ENCODE measurements at places on chromosomes 5 and 9.

DNA sequence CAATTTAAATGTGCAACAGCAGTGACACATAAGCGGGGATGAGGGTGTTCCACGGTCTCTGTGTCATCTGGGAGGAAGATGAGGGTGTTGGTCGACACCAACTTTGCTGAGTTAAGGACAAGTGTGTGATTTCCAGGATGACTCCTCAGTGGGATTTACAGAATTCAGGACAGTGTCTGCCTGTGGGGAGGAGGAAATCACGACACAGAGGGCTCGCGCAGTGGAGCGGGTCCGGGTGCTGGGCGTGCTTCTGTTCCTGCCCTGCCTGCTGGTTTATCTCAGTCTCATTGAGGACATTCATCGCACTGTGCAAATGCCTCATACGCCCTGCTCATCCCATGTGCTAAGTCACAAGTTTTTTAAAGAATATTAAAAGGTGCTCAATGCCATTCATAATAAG lies 73.7 kb upstream of the ADAMTS2 start:
- no peak for DNase-seq

- no peak for DNase-seq
Observed at GRCh38 chr5:145848854-145849253, 13.7 kb upstream of the PRELID2 start.

DNA sequence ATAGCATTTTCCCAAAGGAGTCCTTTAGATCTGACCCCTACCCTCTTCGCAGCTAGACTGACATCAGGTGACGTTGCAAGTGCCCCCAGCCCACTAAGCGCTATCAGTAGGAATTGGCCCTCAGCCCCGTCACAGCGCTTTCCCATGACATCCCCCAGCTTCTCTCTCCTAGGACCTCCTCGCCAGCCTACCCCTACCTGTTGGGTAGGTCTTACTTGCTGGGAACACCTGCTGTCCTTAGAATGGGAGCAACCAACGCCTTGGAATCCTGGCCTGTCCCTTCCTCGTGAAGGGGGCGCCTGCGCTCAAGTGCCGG lies 584 bp upstream of the PIP5K1B start:
- DNase-seq, result no peak

- DNase-seq, result no peak
Observed at GRCh38 chr9:113707953-113708695, 168.0 kb upstream of the ZNF618 start.

- DNase-seq, result no peak
Observed at GRCh38 chr9:21141427-21141882, at the start of gene IFNW1. Gene IFNW1 (minus strand): TSS chr9:21141832. CDS start chr9:21141570, 262 bp downstream.

- DNase-seq, result peak; percentile 67
Observed at GRCh38 chr5:151906246-151906645, 18.4 kb downstream of the GLRA1 start.

GRCh38 chr9:6959270-6960000 lies 201.7 kb downstream of the KDM4C start:
- no peak for DNase-seq

GRCh38 chr5:74070766-74071165 lies 444.8 kb downstream of the ARHGEF28 start:
- no peak for DNase-seq

DNA sequence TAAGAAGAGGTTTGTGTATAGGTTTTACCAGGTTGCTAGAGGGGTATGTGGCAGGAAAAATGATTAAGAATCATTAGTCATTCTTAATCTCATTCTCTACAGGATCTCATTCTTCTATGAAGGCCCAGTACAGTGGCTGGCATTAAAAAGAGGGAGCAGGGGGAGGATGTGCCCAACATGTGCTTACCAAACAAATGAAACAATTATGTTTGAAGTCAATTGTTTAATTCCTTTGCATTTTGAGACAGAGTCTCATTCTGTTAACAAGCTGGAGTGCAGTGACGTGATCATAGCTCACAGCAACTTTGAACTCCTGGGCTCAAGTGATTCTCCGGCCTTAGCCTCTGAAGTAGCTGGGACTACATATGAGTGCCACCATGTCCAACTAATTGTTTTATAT lies 23.0 kb downstream of the FNIP1 start:
- no peak for DNase-seq

DNA sequence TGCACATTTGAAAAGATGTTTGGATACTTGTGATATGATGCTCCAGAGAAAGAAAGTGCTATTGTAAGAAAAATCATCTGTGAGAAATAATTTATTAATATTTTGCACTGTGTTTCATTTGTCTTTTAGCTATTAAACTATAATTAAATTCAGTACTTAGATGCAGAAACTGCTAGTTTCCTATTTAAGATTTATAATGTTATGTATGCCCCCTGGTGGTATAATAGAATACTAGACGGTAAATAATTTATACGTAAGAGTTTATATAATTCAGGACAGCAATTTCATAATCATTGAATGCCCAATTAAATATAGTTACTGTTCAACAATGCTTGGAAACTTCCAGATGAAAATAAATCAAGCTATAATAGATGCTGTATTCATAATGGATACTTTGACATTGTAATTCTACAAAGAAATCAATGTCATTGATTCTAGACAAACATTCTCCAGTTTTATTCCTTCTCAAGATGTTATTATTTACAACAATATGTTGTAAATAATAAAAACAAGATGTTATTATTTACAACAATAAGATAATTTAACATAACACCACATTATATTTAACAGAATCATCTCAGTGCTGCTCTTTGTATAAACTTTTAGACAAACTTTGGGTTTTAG lies 101.0 kb downstream of the TMEM232 start:
- no peak for DNase-seq

GRCh38 chr5:173498739-173499470 lies 117.5 kb downstream of the BOD1 start:
- no peak for DNase-seq

GRCh38 chr5:37090781-37091180 lies 158.4 kb downstream of the CPLANE1 start:
- no peak for DNase-seq

GRCh38 chr5:37355161-37355560 lies 15.7 kb downstream of the NUP155 start:
- DNase-seq, result no peak

GRCh38 chr9:120258096-120258495 lies 321.9 kb downstream of the CDK5RAP2 start:
- no peak for DNase-seq

DNA sequence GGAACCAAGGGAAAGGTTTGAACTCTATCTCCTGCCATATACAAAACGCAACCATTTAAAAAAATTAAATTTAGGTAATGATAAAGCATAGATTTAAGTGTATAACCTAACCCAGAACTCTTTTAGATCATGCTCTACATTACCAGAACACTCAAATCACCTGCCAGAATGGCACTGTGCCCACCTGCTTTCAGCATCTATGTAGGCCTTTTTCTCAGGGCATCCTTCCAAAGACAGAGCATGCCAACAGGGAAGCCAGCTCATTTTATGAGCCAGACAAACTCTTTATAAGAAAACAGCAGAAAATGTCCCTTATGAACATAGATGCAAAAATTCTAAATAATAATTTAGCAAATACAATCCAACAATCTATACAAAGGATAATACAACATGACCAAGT lies 47.9 kb upstream of the SMAD5 start:
- DNase-seq, result no peak

GRCh38 chr5:64655596-64655995 lies 34.7 kb upstream of the SHISAL2B start:
- DNase-seq, result no peak

- peak; percentile 60 for DNase-seq
Observed at GRCh38 chr9:109182940-109183798, 16.1 kb upstream of the FRRS1L start.

- DNase-seq, result no peak
Observed at GRCh38 chr9:4553951-4554381, 63.7 kb downstream of the SLC1A1 start.

- DNase-seq, result no peak
Observed at GRCh38 chr9:2583308-2584013, 38.1 kb upstream of the VLDLR start.

DNA sequence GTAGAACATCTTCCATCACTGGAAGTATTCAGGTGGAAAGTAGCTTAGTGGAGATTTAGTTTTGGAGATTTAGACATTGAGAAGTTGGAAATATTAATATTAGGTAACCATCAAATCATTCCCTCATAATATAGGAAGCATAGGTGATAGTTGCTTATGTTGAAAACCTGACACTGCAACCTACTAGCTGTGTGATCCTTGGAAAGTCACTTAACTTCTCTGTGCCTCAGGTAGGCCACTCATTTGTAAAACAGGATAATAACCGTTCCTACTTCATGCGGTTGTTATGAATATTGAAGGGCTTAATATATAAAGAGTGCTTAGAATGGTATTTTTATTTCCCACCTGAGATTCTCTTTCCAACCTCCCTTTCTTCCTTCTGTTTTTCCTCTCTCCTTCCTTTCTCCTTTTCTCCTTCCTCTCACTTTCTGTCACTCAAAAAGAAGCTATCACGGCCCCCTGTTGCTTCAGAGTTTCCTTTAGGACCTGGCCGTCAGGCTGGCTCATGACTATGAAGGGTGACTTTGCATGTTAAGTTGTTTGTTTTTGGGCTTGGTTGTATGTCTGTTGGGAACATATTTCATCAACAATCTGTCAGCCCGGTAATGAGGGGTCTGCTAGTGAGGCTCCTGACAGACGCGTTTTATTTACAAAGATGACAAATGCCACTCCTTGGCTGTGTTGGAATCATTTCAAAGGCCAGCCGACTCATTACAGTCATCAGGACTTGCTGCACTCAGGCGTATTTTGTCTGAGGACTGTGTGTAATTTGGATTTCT lies 31.0 kb downstream of the DOCK2 start:
- DNase-seq, result peak; percentile 1

- no peak for DNase-seq
Observed at GRCh38 chr5:16659536-16659935, 42.7 kb upstream of the RETREG1 start.

DNA sequence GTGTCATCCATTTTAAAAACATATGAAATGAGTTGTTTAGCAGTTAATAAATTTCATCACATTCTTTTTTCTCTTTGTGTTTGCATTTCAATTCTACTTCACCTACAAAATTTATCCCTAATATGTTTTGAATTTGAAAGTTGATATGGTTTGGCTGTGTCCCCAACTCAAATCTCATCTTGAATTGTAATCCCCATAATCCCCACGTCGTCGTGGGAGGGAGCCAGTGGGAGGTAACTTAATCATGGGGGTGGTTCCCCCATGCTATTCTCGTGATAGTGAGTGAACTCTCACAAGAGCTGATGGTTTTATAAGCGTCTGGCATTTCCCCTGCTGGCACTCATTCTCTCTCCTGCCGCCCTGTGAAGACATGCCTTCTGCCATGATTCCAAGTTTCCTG lies 200.1 kb downstream of the EPB41L4A start:
- DNase-seq, result no peak

GRCh38 chr5:134227776-134228175 lies 1.9 kb upstream of the PPP2CA start:
- no peak for DNase-seq

GRCh38 chr5:72459089-72459661 lies 48.0 kb downstream of the ZNF366 start:
- DNase-seq, result no peak

DNA sequence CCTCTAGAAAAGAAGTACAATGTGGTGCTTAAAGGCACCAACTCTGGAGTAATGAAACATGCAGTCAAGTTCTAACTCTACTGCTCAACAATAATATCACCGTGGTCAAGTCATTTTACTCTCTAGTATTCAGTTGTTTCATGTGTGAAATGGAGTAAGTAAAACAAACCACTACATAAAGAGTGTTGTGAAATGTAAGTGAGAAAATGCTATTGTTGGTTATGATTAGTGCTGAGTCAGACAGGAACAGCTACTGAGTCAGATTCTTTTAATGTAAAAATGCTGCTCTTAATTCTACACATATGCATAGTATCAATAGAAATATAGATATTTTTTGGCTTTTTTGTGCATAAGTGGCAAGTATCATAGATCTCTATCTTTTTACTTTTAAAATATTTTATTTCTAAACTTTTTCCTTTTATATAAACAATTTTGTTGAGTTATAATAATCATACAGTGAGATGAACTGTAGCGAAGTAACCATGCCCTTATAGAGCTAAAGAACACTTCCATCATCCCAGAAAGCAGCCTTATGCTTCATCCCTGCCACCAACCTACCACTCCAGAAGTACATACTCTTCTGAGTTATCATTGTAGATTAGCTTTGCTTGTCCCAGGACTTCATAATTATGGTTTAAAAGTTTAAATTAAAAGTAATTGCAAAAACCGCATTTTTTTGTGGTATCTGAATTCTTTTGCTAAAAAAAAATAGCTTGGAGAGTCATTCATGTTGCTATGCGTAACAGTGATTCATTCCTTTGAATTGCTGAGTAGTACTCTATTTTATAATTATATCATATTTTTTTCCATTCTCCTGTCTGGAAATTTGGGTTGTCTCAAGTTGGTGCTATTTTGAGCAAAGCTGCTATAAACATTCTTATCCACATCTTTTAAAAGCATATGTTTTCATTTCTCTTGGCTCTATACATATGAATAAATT lies 548.2 kb upstream of the CLINT1 start:
- DNase-seq, result no peak

DNA sequence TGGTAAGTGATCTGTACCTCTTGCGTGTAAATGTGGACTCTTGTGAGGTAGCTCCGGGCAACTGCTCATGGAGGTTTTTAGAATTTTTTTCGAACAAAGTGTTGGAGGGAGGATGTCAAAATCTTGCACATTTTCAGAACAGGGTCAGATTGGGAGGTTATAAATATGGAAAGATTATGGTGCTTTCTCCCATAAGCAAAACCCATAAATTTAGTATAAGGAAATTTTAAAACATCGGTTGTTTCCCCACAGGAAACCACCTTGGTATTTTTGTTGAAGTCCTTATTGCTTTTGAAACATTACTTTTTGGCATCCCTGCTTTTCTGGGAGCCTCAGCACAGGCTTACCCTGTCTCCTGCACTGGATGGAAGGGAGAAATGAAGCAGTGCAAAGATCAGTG lies 33.9 kb downstream of the PTTG1 start:
- DNase-seq, result no peak

DNA sequence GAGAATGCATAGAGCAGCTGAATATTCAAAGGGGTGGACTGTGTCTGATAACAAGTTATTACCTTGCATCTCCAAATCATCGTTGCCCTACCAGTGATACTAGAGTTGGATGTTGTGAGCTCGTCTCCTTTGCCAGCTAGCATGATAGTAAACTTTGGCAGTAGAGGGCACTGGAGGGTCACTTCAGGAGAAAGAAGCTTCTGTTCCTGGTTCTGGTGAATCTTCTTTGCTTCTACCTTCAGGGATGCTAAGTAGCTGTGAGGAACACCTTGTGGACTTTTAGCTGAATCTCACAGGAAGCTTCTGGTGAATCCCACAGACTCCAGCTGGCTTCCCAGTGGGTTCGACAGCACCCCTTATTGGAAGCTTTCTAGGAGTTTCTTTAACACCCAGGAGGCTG lies 626.6 kb upstream of the SGCD start:
- DNase-seq, result no peak

DNA sequence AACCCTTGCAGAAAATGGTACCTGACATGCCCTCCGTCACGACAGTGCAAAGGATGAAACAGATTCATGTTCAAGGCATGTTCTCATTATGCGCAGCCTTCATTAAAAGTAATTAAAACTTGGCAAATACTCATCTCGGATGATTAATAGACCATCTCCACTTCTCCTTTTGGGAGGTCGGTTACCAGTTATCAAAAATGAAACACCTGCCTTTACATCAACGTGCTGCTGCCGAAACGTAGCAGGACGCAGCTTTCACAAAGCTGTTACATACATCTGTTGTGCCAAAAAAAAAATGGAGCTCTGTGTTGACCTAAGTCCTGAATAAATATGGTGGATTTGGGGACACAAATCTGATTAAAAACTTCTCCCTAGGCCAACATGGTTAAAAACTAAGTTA lies 75.7 kb downstream of the PTCH1 start:
- no peak for DNase-seq

GRCh38 chr5:45410304-45410995 lies 285.7 kb downstream of the HCN1 start:
- DNase-seq, result no peak

Data from NCI-H1417 (cell line).